ENCODE measurements at places on chromosomes 6 and 20.
A peak's percentile ranks its signal among the peaks of the same experiment; 100 is the strongest.

DNA sequence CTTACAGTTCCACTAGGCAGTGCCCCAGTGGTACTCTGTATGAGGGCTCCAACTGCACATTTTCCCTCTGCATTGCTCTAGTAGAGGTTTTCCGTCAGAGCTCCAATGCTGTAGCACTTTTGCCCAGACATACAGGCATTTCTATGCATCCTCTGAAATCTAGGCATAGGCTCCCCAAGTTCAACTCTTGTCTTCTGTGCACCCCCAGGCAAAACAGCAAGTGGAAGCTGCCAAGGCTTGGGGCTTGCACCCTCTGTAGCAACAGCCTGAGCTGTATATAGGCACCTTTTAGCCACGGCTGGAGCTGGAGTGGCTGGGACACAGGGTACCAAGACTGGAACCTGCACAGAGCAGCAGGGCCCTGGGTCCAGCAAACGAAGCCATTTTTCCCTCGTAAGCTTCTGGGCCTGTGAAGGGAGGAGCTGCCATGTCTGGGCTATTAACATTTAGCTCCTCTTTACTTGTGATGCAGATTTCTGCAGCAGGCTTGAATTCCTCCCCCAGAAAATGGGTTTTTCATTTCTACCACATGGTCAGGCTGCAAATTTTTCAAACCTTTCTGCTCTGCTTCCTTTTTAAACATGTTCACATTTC, 596.2 kb upstream of the ADGRB3 start:
- no peak for DNase-seq

DNA sequence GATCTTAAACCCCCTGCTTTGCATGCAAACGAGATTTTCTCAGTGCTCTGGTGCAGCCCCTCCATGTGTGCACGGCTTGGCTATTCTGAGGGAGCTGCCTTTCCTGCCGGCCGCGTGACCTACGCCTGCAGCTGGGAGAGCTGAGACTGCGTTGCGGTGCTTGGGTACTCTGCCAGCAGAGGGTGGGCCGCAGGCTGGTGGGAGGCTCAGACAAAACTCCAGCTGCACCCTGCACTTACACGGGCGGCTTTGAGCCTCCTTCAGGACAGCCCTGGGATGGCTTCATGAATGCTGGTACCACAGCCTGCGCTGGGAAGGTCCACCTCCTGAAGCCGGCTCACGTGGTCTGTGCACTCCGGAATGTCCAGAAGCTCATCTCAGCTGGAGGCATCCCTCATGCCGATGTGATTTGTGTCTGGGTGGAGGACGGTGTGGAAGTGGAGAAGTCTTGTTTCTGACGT, 223.7 kb downstream of the DLL1 start:
- no peak for DNase-seq

GRCh38 chr20:17479063-17479657, 52.0 kb downstream of the BFSP1 start:
- DNase-seq: no peak

GRCh38 chr20:39302312-39302711, 340.2 kb downstream of the DHX35 start:
- DNase-seq: no peak

DNA sequence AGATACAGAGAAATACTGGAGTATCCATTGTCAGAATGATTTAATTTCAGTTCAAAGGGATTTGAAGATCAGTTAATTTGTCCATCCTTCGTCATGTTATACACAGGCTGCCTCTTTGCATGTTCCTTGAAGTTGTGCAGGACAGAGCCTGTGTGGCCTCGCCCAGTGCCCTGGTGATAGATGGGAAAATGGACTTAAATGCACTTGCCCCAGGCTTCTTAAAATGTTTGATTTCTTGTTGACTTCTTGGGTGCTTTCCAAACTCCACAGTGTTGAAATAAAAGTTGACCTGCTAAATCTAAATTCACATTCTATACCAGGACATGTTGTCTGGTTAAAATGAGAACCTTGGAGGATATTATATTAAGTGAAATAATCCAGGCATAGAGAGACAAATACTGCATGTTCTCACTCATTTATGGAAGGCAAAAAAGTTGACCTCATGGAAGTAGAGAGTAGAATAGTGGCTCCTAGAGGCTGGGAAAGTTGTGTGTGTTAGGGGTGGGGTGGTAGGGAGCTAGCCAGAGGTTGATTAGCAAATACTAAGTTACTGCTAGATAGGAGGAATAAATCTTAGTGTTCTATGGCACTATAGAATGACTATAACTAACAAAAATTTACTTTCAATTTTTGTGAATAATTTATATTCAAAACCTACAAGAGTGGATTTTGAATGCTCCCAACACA, 25.3 kb downstream of the MARCKS start:
- no peak for DNase-seq

DNA sequence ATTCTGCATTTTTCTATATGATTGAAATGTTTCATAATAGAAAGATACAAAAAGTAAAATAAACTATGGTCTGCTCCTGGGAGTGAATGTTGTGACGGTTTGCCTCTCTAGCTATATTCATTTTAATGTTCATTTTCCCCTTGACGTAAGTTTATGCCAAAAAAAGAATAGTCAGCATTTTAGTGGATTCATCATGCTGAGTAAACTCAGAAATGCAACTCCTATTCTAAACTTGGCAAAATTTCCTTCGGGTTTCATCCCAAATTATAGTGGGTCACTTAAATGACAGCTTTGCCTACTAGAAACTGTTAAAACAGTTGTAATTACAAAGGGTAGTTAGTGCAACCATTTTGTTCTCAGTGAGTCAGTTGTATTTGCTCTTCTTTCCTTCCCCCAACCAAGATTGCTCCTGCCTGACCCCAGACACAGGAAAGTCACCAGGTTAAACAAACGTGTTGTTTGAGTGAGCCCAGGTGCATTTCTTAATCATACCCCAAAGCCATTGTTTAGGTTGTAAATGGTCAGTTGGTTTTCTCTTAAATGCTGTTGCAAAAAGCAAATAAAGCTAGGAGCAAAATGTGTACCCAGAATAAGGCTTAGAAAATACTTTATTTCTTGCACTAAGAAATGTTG, 482.3 kb upstream of the SOX4 start:
- DNase-seq: no peak

DNA sequence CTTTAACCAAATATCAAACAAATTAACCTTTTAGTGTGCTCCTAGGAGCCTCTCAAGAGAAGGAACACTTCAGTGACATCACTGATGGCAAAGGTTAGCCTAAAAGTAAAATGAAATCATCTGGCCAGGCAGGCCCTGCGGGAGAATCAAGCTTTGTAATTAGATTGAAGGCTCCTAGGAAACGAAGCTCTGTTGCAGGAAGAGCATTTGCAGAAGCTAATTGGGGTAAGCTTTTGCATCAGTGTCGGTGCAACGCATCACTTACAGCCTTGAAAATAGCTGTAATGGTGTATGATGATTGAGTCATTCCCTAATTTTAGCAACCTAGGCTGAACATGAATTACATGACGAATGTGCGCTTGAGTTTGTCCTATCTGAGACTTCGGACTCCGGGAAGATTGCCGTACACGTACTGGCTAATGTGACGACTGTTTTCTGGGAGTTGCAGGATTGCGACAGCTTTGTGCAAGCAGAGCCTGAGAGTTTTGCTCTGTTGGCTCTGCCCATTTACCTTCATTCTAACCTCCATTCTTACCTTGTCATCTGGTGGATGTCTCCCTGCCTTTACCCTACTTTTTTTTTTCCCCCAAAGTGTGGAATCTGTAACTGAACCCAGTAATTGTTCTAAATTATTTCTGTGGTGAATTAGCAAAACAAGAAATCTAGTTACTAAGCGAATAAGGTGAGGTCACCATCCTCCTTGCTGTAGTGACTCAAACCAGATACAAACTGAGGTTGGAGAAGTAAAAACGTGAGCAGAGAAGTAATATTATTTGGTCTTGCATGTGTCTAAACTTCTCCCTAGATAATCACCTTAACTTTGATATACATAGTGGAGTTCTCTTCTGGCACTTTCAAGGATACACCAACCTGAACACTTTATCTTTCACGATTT, 675.9 kb upstream of the CITED2 start:
- peak; percentile 42 for DNase-seq

DNA sequence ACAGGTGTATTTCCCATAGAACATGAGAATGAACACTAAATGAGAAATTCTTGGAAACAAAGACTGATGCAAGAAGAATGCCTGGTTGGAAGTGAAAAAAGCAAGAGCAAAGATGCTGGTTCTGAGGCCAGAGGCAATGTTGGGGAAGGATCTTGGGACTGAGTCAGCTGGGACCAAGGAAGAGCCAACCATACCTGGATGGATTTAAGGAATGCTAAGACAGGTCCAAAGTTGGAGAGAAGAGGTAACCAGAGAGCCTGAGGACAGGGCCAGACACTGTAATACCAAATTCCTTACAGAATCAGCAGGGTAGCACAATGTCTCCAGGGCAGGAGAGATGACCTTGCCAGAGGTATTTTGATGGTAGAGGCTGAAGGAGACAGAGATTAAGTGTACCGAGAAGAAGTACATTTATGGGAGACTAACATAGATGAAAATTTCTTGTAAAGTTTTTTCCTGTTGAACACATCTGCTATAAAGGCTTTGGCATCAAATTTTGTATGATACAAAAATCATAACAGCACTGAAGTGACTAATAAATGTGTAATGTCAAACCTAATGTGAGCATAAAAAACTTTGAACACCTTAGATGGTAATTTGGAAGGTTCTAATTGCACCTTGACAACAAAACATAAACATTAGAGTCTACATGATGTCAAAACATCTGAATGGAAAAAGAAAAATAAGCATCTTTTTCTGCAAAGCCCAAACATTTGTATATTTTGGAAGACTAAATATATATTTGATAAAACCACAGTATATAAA, 221.7 kb upstream of the MARCKS start:
- no peak for DNase-seq

DNA sequence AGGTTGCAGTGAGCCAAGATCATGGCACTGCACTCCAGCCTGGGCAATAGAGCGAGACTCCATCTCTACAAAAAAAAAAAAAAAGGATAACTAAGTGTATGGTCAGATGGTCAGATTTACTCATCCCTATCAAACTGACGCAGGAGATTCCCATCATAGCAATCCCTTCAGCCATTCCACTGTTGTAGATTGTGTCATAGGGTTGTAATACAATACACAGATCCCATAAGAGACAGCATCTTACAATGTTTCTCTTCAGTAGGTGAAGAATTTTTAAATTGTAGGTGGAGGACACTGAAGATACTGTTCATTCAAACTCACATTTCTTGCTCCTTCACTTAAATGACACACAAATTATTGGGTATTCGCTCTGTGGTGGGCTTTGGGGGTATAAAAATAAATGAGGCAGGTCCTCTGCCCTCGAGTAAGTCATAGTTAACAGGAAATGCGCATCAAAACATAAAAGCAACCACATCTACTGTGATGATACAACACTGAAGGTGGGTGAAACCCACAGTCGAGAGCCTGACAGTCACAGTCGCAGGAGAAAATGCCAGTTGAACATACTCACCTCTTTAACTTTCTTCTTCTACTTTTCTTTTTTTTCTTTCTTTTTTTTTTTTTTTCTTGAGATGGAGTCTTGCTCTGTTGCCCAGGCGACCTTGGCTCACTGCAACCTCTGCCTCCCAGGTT, 205.5 kb downstream of the ZNF217 start:
- no peak for DNase-seq

GRCh38 chr20:43186312-43186711, 3.4 kb downstream of the PTPRT start:
- no peak for DNase-seq

Measured in foreskin fibroblast (primary cell).